ENCODE measurements at places on chromosomes 1 and 21.
A peak's percentile ranks its signal among the peaks of the same experiment; 100 is the strongest.

GRCh38 chr1:113950908-113951307 is 21.8 kb downstream of the HIPK1 start:
- no peak for DNase-seq

GRCh38 chr1:243495442-243496186 is 239.8 kb downstream of the SDCCAG8 start:
- no peak for DNase-seq

GRCh38 chr1:54052431-54052933 is 522 bp downstream of the TMEM59 start:
- peak; percentile 53 for DNase-seq

GRCh38 chr1:31062867-31063380 is 2.6 kb downstream of the PUM1 start:
- no peak for DNase-seq

DNA sequence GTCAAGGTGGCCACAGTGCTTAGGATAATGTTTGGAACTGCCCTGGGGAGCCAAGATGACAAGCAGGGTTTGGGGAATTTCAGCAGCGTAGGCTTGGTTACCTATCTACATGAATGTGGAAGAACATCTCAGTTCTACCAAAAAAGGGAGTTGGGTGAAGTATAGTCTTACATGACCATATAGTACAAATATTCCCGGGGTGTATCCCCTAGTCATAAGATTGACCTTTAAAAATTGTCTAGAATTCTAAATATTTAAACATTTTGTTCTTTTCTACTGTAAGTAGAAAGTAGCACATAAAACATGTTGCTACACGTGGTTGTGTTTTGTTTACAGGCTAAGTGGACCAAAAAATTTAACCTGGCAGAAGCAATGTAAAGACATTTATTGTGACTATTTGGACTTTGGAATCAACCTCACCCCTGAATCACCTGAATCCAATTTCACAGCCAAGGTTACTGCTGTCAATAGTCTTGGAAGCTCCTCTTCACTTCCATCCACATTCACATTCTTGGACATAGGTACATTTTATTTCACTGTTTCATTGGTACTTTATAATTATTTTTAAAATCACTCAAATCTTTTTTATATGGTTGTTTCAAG is 20.3 kb downstream of the IL12RB2 start:
- no peak for DNase-seq

DNA sequence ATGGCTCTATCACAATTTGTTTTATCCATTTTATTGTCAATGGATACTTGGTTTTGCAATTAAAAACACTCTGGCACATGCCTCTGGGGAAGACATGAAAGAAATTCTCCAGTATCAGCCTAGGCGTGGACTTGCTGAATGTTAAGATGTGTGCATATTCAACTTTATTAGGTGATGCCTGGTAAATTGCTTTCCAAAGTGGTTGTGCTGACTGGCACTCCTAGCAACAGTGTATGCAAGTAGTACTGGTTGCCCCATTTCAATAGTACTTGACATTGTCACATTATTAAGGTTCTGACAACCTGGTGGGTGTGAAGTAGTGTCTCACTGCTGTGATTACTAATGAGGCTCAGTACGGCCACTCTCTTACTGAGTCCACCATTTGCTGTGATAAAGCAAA is 48.1 kb downstream of the BEND5 start:
- no peak for DNase-seq

DNA sequence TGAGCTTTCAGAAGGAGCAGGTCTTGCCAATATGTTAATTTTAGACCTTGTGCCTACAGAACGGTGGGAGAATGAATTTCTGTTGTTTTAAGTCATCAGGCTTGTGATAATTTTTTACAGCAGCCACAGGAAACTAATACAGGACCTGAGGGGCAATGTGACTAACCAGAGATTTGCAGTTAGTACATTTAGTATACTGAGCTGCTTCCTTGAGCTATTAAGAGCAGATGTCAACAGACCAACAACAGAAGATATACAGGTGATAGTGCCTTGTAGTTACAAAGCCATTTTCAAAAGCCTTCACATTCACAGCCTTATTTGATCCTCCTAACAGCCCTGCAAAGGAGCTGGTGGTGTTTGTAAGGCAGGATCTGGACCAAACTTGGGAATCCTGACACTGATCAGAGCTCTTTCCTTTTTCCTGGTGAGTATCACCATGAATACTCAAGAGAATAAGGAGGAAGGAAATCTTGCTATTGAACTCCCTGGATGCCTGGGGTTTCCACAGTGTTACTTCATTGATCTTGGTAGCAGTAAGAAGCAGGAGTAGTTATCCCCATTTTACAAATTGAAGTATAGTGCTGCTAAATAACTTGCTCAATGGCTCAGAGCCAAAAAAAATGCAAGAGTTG is 4.7 kb upstream of the SLAMF1 start:
- DNase-seq = no peak

DNA sequence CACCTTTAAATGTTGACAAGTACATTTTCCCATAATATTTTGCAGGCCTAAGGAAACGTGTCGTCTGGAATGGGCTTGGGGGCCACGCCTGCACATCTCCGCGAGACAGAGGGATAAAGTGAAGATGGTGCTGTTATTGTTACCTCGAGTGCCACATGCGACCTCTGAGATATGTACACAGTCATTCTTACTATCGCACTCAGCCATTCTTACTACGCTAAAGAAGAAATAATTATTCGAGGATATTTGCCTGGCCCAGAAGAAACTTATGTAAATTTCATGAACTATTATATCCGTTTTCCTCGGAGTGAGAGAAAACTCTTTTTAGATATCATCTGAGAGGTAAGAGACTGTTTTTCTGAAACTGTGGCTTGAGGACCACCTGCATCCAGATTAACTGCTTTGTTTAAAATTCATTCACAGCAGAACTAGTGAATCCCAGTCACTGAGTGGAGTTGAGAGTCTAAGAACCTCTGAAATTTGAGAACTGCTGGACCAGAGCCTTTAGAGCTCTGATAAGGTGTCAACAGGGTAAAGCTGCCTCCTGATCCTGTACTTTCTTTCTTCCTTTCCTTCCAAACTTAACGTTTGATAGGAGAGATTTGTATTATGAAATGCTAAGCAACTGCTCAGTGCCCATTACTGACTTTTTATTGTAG is 811 bp downstream of the EXO1 start:
- DNase-seq = peak; percentile 10

All from activated CD4-positive, alpha-beta T cell treated with anti-CD3 and anti-CD28 coated beads, Interleukin-10, Interleukin-2, amounts not matched to agents 100 ng/mL and 50 ng/mL, durations not matched to agents 16 hours and 8 hours (primary cell).